Daoy (cell line): ENCODE measurements at places on chromosomes 13 and 19.

DNA sequence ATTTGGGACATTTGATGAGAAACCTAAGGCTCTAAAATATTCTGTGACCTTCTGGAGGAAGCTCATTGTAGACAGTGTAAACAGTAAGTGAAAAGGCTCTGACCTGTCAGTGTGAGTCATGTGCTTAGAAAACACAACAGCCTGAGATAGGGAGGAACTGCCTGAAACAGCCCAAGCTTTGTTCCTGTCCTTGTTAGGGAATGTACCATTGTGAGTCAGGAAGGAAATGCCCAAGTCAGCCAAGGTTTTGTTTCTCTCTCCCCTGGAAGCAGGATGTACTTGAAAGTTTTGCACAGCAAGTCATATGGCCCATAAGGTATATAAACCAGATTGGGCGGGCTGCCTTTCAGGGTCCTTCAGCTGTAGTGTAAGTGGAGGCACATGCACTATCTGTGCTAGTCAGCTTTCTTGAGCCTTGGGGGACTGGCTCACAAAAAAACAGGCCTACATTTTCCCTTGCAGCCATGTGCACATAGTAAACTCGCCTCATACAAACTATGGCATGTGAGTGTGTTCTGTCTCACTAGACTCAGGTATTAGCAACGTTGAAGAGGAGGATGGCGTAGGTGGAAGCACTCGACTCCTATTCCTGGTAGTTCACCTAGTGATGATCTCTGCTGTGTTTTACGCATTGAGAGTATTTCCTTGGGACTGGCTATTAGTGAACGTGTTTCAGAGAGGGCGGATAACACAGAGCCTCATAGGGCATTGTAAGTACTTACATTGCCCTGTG, 141.2 kb upstream of the KLHL1 start:
- peak; percentile 4 for DNase-seq

GRCh38 chr19:1411255-1412191, 4.1 kb downstream of the DAZAP1 start:
- no peak for DNase-seq

DNA sequence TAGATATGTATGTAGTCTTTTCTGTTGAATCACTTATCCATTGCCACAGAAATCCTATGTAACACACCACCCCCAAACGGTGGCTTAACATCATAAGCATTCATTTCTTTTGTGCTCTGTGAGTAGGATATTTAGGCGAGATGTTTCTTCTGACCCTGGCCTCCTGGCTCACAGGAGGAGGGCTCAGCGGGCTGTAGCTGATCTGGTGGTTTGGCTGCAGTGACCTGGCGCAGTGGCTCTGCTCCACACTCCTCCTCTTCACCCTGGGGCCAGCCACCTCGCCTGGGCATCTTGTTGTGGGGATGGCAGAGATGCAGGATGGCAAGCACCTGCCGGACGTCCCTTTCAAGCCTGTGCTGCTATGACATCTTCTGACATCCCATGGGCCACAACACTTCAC, 147.1 kb upstream of the IRS2 start:
- no peak for DNase-seq

DNA sequence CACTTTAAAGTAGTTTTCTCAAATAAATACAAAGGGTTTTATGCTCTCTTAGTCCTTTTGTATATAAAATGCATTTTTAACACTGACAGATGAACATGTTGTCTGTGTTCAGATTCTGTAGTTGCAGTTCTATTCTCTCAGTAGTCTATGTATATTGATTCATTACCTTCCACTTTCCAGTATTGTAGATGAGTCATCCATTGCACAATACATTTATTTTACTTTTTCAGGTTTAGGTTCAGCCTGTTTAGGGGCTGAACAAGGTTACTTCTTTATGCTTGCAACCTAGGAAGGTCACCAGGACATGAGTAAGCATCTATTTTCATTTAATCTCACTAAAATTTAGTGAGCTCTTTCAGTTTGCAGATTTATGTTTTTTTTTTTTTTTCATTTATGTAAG, 173.6 kb downstream of the NALCN start:
- DNase-seq: no peak

DNA sequence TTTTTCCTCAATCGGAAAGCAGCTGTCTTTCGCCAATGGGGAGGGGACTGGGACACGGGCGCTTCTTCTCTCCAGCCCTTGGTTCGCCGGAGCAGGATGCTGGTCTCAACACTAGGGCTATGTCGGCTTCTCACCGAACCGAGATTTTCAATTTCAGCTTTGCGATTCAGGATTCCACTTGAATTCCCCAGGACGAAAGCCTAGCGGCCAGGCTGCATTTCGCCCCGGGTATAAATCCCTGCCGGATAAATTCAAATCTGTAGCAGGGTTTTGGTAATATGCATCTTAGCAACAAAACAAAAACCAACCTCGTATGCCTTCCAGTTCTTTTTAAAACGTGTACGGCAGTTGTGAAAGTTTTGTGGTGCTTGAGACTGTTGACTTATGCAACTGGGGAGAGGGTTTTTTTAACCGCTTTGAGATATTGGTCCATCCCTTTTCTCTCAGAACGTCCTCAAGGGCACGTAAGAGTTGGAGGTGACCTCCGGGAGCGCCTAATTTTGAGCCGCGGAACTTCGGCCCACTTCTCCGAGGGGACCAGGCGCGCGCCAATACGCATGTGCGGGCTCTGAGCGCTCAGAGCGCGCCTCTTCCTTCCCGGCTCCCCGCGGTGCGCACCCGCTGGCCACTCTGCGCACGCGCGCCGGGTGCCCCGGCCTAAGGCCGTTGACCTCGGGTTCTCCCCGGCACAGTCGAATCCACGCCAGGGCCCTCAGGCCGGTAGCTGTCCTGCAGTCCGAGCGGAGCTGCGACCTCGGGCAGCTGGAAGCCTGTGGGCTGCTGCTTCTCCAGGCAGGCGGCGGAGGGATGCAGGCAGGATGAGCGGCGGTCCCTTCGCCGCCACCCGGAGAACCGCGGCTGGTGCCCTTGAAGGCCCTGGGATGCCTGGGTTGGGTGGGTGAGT, 7.6 kb downstream of the POU4F1 start:
- peak; percentile 78 for DNase-seq

GRCh38 chr13:110597041-110597689, 18.2 kb upstream of the NAXD start:
- DNase-seq: no peak

- peak; percentile 69 for DNase-seq
These were observed 2.9 kb downstream of the FLT3 start for GRCh38 chr13:28097503-28097902.

DNA sequence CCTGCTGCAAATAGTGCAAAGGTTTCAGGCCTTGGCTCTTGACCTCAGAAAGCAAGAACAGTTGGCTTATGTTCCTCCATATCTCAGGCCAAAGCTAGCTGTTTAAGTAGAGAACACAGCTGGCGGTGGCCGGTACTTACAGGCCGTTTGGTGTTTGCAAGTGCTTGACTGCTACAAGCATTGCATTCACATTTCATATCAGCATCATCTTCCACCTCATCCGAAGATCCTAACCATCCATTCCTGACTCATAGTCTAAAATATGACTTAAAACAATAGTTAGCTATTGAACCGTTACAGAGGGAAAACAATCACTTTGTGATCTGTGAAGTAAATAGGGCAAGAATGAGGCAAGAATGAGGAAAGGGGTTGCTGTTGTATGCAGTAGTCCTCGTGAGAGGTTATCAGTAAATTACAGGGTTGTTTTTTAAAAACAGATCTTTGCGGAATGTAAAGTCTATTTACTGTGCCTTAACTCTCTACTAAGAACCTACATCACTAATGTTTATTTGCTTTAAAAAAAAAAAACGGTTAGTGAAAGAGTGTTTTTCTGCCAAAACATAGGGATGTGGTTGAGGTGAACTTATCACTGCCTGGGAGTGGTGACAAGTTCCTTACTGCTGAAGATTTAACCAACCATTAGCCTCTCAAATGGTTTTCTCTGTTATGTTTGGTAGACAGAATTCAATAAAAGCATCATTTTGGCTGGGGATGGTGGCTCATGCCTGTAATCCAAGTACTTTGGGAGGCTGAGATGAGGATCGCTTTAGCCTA, 21.6 kb upstream of the WDR88 start:
- DNase-seq: peak; percentile 43

- DNase-seq: peak; percentile 87
These were observed 16.6 kb downstream of the DDX39A start for GRCh38 chr19:14402332-14403144.

GRCh38 chr19:1840541-1841115, 7.7 kb downstream of the REXO1 start:
- DNase-seq: no peak

- no peak for DNase-seq
These were observed 39.6 kb upstream of the ADGRE1 start for GRCh38 chr19:6847828-6848200.

- no peak for DNase-seq
These were observed 5.9 kb downstream of the SLAIN1 start for GRCh38 chr13:77703408-77703807.

GRCh38 chr13:21777813-21778212, 106.9 kb downstream of the FGF9 start:
- DNase-seq: no peak

DNA sequence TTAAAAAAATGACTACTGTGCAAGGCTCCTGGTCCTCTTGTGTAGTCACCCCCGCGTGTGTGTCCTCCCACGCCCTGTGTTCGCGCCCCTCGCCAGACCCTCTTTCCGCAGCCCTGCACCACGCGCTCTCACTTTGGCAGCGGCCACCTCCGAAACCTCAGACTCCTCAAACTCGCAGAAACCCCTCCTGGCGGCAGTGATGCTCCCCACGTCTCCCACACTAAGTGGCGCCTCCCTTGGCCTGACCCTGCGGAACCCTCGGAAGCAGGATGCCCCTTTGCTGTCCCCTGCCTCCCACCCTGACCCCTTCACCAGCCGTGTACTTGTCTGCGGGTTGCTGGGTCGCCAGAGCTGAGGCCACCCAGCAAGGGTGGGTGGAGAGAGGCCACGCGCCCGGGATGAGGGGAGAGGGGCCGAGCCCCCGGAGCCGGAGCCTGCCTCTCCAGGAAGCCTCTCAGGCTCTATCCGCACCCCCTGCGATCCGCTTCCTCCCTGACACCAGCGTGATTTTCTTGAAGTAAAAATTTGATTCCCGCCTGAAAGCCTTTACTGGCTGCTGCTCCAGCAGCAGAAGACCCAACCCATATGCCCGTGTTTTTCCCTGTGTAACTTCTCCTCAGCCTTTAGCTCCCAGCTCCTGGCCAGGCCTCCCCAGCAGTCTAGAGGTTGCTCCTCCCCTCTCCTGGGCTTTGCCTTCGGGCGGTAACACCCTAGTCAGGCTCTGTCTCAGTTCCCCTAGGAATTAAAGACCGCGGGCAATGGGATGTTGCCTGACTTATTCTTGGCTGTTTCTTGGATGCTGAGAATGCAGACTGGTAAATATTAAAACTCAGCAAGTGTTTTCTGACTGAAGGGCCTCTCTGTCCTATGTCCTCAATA, 55.2 kb downstream of the MIPEP start:
- DNase-seq: no peak

DNA sequence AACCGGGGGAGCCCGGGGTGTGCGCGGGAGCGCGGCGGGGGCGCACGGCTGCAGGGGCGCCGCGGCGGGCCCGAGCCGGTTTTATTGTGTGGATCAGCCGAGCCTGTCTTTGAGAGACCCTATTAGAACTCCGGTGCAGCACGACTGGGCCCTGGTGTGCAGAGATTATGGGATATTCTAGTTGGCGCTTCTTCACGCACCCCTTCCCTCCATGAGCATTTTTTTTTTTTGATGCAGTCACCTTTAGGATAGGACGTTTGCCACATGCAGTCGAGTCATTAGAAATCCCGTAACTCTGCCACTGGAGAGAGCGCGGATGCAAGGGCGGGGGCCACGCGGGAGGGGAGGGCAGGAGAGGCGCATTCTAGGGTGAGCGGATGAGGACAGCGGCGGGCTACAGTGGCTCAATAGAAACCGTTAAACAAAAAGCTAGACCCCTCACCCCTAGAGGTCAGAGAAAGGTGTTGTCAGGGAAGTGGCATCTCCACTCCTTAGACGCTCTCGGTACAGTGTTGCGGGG, 3.7 kb downstream of the FGF9 start:
- no peak for DNase-seq

DNA sequence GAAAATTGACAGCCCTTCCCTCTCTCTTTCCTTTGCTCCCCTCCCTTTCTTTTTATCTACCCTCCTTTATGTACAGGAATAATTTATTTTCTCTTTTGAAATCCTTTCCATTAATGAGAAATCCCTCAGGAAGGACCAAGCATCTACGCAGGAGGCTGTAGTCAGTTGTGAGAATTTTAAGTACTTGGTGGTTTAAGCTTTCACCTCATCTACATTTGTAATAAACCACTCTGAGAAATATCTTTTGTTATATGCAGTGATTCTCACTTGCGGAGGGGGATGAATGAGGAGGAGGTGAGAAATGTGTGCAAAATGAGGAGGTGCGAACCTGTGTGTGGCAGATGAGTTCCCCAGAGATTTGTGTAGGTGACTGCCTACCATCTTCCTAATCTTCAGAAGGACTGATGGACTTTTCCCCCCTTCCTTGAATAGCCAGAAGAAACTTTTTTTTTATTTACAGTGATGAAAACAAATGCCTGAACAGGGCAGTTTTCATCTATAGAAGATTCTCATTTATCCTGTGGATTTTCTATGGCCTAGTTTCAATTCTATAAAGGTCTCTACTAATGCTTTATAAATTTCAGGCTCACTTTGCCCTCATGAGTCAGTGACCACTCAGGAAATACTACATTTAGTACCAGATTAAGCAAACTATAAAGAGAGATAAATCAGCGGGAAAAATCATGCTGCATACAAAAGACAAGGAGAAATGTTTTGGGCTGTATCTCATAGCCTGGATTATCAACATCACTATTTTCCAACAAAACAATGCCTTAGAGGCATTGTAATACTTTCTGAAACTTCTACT, 118.3 kb downstream of the LHFPL6 start:
- DNase-seq: peak; percentile 41

- DNase-seq: peak; percentile 5
These were observed 1180.1 kb upstream of the ATXN8OS start for GRCh38 chr13:68927387-68928026.

DNA sequence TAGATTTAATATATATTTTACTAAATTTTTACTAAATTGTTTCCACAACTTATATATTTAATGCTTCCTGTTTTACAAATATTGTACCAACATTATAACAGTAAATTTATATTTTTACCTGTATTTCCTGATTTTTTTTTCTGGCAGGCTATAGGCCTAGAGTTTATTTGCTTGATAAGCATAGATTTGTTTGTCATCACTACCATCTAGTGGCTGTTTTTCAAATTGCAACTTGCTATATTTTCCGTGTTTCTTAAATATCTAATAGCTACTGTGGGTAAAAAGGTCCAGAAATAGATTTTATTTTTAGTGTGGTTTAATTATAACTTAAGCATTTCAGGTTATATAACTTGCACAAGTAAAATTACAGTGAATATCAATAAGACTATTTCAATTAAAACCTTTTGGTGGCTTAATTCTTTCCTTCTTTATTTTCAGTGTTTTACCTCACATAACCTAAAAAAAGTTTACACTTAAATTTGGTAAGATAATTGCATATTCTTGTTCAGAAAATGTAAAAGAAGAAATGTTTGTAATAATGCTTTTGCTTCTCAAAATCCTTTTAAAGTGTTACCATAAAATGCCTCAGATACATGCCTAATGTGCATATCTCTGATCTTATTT, 60.6 kb downstream of the NDFIP2 start:
- DNase-seq: peak; percentile 21

DNA sequence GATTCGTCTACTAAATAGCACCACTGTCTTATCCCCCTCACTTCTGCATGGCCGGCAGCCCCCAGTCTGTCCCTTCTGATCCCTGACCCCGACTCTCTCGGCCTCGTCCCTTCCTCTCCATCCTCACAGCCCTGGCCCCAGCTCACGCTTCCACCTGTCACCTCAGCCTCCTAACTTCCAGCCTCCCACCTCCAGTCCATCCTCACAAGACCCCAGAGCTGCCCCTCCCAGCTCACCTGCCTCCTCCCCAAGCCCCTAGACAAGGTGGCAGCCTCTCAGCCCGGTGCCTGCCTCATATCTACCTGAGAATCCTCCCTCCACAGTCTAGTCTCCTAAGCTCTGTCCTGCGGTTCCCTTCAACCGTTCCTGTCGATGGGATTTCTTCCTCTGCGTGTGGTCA, 10.0 kb downstream of the KCNC3 start:
- DNase-seq: no peak
